CD4-positive, CD25-positive, alpha-beta regulatory T cell (primary cell): ENCODE measurements at places on chromosomes 7 and 10. TPM values are rescaled to one million over a fixed set of nuclear protein-coding genes. Genes with fewer than 3 reads are reported as not detected.

Gene HOXA3
- total RNA-seq: not detected

Gene MUC3A
- total RNA-seq: not detected

Gene APBB1IP
- total RNA-seq: 86.4 TPM

Gene TACC2
- not detected for total RNA-seq

Gene AGR3
- total RNA-seq: not detected

Gene SLC16A9
- total RNA-seq: 0.42 TPM

- H3K27me3 ChIP-seq: no peaks in the 10 kb centered on the region
- no peak overlapping the region for H3K4me3 ChIP-seq
- no peak for DNase-seq
- H3K36me3 ChIP-seq: no peaks in the 10 kb centered on the region
- H3K4me1 ChIP-seq: no peaks in the 10 kb centered on the region
Measured at GRCh38 chr10:24374134-24374915, 165.4 kb downstream of the KIAA1217 start.

GRCh38 chr10:18594574-18595156 is 56.7 kb downstream of the NSUN6 start:
- H3K4me3 ChIP-seq: no peak overlapping the region
- H3K27ac ChIP-seq: no peak overlapping the region
- no peaks in the 10 kb centered on the region for H3K27me3 ChIP-seq
- H3K36me3 ChIP-seq: peaks cover 14% of the 10 kb centered on the region
- DNase-seq: no peak
- H3K4me1 ChIP-seq: no peaks in the 10 kb centered on the region

DNA sequence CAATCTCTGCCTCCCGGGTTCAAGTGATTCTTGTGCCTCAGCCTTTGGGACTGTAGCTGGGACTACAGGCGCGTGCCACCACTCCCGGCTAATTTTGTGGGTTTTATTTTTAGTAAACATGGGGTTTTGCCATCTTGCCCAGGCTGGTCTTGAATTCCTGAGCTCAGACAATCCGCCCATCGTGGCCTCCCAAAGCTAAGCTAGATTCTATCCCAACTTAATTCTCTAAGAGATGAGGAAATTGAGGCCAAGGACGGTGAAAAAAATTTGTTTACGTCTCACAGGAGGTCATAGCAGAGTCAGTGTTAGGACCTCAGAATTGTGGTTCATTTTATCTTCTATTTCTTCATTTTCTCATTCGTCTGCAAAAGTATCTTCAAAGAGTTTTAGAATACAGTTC is 6.1 kb downstream of the CCAR1 start:
- H3K27ac ChIP-seq: no peak overlapping the region
- H3K36me3 ChIP-seq: peaks cover 60% of the 10 kb centered on the region
- H3K4me3 ChIP-seq: no peak overlapping the region
- H3K27me3 ChIP-seq: no peaks in the 10 kb centered on the region

DNA sequence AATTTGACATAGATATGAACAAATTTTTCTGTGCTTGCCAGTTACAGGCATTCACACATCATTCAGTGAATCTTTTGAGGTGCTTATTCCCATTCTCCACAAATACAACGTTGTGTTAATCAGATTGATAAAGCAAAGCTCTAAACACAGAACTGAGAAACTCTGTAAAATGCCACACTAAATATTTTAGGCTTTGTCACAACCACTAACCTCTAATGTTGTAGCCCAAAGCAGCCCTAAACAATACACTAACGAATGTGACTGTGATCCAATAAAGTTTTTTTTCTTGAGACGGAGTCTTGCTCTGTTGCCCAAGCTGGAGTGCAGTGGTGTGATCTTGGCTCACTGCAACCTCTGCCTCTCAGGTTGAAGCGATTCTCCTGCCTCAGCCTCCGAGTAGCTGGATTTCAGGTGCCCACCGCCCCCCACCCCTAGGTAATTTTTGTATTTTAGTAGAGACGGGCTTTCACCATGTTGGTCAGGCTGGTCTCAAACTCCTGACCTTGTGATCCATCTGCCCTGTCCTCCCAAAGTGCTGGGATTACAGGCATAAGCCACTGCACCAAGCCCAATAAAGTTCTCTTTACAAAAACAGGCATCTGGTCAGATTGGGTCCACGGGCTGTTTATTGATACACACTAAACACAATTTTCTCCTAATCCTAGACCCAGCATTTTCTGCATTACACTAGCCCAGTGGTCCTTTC is 6.9 kb downstream of the CYCS start:
- peaks cover 29% of the 10 kb centered on the region for H3K36me3 ChIP-seq
- peak overlapping the region; percentile 49 for H3K4me3 ChIP-seq
- no peaks in the 10 kb centered on the region for H3K27me3 ChIP-seq
- no peak overlapping the region for H3K27ac ChIP-seq

GRCh38 chr7:157712666-157713235 is 375.9 kb downstream of the DNAJB6 start:
- no peak overlapping the region for H3K27ac ChIP-seq
- no peaks in the 10 kb centered on the region for H3K36me3 ChIP-seq
- no peaks in the 10 kb centered on the region for H3K4me1 ChIP-seq

DNA sequence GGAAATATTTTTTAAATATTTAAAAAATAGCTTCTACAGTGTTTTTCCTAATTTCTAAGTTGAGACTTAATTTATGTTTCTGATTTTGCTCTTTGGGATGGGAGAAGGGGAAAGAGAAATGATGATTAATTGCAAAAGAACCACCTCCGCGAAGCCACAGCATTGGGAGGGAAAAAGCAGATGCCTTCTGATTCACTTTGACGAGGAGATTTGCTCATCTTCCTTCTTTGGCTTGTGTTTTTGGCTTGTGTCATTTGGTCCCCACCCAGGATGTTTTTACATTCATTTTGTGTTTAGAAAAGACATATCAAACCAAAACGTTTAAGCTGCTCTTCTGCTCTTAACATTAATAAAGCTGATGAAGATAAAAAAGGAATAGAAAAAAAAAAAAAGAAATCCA is 121.7 kb downstream of the MACC1 start:
- no peaks in the 10 kb centered on the region for H3K4me1 ChIP-seq

GRCh38 chr10:61774031-61774430 is 111.3 kb downstream of the CABCOCO1 start:
- no peaks in the 10 kb centered on the region for H3K27me3 ChIP-seq
- no peak for DNase-seq
- H3K4me1 ChIP-seq: no peaks in the 10 kb centered on the region
- no peaks in the 10 kb centered on the region for H3K36me3 ChIP-seq
- H3K27ac ChIP-seq: no peak overlapping the region

GRCh38 chr7:102469351-102469971 is 4.7 kb downstream of the LRWD1 start:
- H3K4me3 ChIP-seq: no peak overlapping the region
- H3K4me1 ChIP-seq: peaks cover 13% of the 10 kb centered on the region

DNA sequence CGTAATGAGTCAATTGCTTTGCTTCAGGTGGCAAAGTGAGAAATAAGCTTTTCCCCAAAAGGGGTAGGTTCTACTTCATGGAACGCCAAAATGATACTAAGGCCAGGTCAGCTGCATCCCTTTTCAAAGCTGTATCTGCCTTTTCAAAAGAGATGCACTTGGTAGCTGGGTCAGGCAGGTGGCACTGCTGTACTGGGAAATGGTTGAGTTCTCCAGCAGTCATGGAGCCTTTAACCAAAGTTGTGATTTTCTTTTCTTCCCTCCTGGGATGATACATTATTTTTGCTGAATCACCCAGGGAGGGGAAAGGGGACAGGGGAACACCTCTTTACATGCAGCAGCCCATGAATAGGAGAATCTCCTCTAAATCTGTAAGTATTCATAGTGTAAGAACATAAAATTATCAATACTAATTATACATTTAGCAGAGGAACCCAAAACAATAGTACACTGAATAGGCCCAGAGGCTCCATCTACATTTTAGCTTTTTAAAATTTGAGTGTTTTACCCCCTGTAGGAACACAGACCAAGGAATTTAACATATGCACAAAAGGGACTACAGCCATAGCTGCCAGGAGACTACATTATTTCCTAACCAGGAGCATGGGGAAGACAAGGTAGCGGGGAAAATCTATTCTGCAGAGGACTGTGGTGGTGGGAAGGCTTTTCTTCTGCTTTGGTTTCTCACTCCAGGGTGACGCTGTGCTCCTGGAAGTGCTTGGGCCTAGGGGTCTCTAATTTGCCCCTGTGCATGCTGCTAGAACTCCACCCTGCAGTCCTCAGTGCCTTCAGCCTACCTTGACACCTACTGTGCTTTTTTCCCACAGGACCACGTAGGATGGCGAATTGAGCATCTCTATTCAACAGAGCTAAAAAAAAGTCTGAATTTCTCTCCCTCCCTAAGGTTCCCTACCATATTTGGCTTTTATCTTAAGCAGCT is 6.4 kb upstream of the GPR22 start:
- peak; percentile 66 for DNase-seq
- H3K27ac ChIP-seq: no peak overlapping the region
- H3K4me3 ChIP-seq: no peak overlapping the region
- H3K36me3 ChIP-seq: peaks cover 6% of the 10 kb centered on the region
- H3K27me3 ChIP-seq: no peaks in the 10 kb centered on the region

DNA sequence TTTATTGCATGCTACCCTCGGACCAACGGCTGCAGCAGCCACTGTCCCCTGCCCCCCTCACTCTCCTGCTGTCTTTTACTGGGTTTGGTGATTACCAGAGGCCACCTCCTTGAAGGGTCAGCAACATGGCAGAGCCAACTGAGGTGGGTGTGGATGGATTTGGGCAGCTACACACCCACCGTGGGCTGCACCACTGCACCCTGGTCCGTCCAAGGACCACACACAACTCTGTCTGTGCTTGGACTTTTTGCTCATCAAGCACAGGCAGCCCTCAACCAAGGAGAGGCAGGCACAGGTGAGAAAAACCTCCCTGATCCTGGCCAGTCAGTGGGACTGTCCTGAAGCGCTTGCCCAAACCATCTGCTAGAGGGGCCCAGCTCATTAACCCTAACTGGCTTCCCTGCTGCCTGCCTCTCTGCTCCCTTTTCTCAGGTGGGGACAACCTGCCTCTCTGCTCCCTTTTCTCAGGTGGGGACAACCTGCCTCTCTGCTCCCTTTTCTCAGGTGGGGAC is 239.5 kb upstream of the PITRM1 start:
- H3K4me1 ChIP-seq: no peaks in the 10 kb centered on the region
- no peak overlapping the region for H3K4me3 ChIP-seq
- H3K36me3 ChIP-seq: no peaks in the 10 kb centered on the region
- no peak overlapping the region for H3K27ac ChIP-seq
- DNase-seq: no peak

GRCh38 chr10:111034598-111035310 is 42.1 kb upstream of the ADRA2A start:
- H3K4me3 ChIP-seq: no peak overlapping the region
- no peaks in the 10 kb centered on the region for H3K36me3 ChIP-seq
- DNase-seq: no peak
- no peaks in the 10 kb centered on the region for H3K4me1 ChIP-seq

- no peaks in the 10 kb centered on the region for H3K36me3 ChIP-seq
- no peaks in the 10 kb centered on the region for H3K4me1 ChIP-seq
- H3K4me3 ChIP-seq: no peak overlapping the region
- DNase-seq: no peak
- no peak overlapping the region for H3K27ac ChIP-seq
Measured at GRCh38 chr7:47268851-47269836, 312.8 kb downstream of the TNS3 start.

- no peaks in the 10 kb centered on the region for H3K4me1 ChIP-seq
- no peak for DNase-seq
- no peaks in the 10 kb centered on the region for H3K27me3 ChIP-seq
- no peak overlapping the region for H3K4me3 ChIP-seq
- H3K27ac ChIP-seq: no peak overlapping the region
Measured at GRCh38 chr7:136652635-136653370, 215.6 kb upstream of the CHRM2 start.

- H3K36me3 ChIP-seq: peaks cover 3% of the 10 kb centered on the region
- no peak for DNase-seq
- H3K4me3 ChIP-seq: no peak overlapping the region
- H3K27me3 ChIP-seq: no peaks in the 10 kb centered on the region
- no peak overlapping the region for H3K27ac ChIP-seq
- H3K4me1 ChIP-seq: peaks cover 10% of the 10 kb centered on the region
Measured at GRCh38 chr7:96300986-96301385, 20.9 kb downstream of the SLC25A13 start.

- H3K27ac ChIP-seq: no peak overlapping the region
- no peak for DNase-seq
Measured at GRCh38 chr10:132393695-132394181, 3.3 kb upstream of the PWWP2B start.

DNA sequence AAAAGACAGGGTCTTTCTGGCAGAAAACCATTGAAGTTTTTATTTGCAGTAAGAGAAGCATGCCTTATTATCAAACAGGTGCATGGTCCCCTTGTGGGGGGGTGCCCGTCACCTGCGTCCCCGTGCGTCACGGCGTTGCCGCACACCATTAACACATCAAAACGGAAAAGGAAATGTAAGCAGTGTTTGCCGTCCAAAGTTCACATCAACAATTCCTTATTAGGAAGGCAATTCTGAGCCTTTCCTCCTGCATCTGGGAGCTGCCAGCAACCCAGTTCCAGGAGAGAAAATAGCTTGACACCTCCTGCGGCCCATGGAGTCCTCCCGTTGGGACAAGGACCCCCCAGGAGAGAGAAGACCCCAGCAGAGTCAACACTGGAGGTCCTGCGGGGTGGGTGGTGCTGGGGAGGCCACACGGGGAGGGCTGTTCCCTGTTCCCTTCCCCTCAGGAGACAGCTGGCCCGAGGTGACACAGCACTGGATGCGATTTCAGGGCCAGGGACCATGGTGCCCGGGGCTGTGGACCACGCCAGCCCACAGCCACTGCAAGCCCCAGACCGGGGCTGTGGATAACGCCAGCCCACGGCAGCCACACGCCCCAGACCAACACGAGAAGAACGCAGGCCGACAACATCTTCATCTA is 39.5 kb downstream of the DIP2C start:
- H3K27ac ChIP-seq: no peak overlapping the region
- H3K36me3 ChIP-seq: no peaks in the 10 kb centered on the region
- no peak for DNase-seq
- H3K4me1 ChIP-seq: no peaks in the 10 kb centered on the region
- no peak overlapping the region for H3K4me3 ChIP-seq

DNA sequence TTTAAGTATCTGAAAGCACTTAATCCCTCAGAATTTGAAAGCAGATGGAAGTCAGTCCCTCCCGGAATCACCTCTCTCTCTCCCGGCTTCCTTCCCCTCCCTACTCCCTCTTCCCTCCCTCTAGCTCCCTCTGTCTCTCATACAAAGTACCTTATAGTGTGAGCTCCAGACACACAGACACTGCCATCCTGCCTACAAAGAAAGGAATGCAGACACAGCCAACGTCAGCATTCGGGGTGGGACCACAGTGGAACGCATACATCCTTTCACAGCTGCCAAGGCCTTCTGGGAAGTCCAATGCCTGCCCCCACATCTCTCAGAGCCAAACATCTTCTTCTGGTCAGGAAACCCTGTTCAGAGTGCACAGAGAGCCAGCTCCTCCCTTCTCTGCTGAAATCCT is 9.3 kb downstream of the NOD1 start:
- H3K4me1 ChIP-seq: peaks cover 23% of the 10 kb centered on the region
- H3K27me3 ChIP-seq: no peaks in the 10 kb centered on the region
- DNase-seq: no peak
- no peak overlapping the region for H3K27ac ChIP-seq
- H3K4me3 ChIP-seq: no peak overlapping the region
- peaks cover 12% of the 10 kb centered on the region for H3K36me3 ChIP-seq

- H3K4me1 ChIP-seq: peaks cover 42% of the 10 kb centered on the region
- H3K27ac ChIP-seq: no peak within 1 kb of the TSS
- H3K36me3 ChIP-seq: no peaks in the 10 kb centered on the region
- peaks cover 36% of the 10 kb centered on the region for H3K27me3 ChIP-seq
- DNase-seq: no peak
Measured at GRCh38 chr10:101130984-101131961, at the start of gene TLX1. Gene TLX1 (plus strand): TSS chr10:101131300. CDS start chr10:101131542, 242 bp downstream.
